ENCODE measurements at places on chromosomes 3 and 15.

GRCh38 chr3:105401691-105402149 is 35.0 kb downstream of the ALCAM start:
- DNase-seq, result no peak

- DNase-seq, result no peak
Observed at GRCh38 chr15:87604857-87605446, 651.6 kb downstream of the NTRK3 start.

- DNase-seq, result no peak
Observed at GRCh38 chr3:144287001-144287400, 315.4 kb downstream of the DIPK2A start.

GRCh38 chr15:83413054-83413719 is 34.0 kb upstream of the SH3GL3 start:
- no peak for DNase-seq

DNA sequence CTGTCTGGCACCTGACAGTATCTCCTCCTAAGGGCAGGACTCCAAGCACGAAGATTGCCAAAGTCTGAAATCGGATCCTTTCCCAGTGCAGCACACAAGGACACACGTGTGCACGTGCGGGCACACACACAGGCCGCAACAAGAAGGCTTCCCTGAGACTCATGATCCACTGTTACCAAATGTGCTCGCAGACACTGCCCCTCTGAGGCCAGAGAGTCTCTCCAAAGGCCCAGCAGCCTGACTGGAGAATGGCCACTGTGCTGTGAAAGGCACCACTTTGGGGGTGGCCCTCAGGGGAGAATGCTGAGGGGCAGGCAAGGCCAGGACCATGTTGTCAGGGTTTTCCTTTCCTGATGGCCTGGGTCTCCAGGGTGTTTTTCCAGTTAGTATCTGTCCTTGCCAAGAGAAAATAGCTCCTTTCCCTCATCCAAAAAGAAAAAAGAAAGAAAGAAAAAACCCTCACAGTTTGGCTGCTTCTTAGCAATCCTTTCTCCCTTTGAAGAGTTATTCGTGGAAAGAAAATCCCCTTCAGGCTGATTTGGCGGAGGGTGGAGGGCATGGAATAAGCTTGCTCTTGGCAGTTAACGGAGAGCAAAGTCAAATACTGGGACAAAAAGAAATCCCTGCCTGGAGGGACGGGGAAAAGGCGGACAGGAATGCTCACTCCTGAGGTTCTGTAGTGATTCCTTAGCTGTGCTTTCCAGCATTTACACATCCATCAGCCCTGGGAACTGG is 112.2 kb upstream of the ETV5 start:
- no peak for DNase-seq

- no peak for DNase-seq
Observed at GRCh38 chr3:100992231-100993012, 799 bp downstream of the ABI3BP start.

DNA sequence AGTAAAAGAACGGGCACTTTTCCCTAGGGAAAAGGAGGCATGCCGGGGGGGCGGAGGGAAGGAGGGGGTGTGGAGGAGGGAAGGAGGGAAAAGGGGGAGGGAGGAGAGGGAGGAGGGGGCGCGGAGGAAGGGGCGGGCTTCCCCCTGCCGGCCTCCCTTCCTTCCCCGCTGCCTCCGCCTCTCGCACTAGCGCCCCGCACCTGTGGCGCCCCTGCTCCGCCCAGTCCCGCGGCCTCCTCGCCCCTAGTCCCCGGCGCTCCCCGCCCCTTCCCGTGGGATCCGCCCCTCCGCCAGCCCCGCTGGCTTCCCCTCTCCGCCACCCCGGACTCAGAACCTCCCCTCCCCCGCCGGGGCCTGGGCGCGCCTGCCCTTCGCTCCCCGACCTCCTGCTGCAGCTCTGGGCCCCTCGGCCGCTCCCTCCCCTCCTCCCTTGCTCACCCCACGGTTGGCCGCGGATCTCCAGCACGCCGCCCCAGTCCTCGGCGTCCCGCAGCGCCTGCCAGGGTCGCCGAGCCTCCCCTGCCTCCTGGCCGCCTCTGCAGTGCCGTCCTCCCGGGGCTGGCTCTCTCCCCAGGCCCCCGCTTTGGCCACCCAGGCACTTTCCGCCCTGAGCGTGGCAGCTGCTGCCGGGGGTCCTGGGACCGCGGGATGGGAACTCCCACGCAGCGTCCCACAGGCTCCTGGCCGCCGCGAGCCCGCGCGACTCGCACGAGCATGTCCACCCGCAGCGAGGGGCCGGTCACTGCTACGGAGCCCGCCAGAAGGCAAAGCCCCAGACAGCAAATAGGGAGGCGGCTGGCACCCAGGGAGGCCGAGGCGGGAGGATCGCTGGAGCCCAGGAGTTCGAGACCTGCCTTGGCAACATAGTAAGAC is 147.4 kb downstream of the TJP1 start:
- no peak for DNase-seq

GRCh38 chr15:77846986-77847385 is 214.3 kb upstream of the LINGO1 start:
- DNase-seq, result no peak

GRCh38 chr3:152682477-152682876 is 152.5 kb upstream of the P2RY1 start:
- DNase-seq, result no peak
